ENCODE measurements at places on chromosomes 1 and 21.

DNA sequence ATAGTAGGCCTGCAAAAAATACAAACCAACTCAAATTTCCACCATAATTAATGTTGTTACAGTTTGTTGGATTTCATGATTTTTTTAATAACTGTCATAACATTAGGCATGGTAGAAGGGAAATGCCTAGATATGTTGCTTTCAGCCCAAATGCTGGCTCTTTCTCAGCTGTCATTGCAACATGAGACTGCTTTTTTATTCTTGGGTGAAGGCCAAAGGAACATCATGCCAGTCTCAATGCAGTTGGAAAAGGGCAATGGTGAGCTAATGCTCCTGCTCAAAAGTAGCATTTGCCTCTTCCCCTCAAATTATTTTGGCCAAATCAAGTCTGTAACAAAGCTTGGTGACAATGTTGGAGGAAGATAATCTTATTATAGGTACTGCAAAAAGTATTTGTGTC lies 877.7 kb upstream of the PRMT6 start:
- DNase-seq = no peak

DNA sequence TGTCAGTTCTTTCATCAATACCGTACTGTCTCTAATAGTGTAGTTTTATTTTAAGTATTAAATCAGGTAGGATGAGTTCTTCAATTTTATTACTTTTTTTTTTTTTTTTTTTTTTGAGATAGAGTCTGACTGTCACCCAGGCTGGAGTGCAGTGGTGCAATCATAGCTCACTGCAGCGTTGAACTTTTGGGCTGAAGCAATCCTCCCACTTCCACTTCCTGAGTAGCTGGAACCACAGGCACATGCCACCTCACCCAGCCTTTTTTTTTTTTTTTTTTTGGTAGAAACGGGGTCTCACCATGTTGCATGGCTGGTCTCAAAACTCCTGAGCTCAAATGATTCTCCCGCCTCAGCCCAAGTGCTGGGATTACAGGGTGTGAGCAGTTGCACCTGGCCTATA lies 44.3 kb downstream of the INAVA start:
- no peak for DNase-seq

- peak; percentile 51 for DNase-seq
Observed at GRCh38 chr1:152869808-152870419, 8.2 kb upstream of the SMCP start.

GRCh38 chr1:221487781-221488524 lies 253.9 kb downstream of the DUSP10 start:
- no peak for DNase-seq

GRCh38 chr1:43225168-43225567 lies 44.6 kb upstream of the TMEM125 start:
- DNase-seq = no peak

DNA sequence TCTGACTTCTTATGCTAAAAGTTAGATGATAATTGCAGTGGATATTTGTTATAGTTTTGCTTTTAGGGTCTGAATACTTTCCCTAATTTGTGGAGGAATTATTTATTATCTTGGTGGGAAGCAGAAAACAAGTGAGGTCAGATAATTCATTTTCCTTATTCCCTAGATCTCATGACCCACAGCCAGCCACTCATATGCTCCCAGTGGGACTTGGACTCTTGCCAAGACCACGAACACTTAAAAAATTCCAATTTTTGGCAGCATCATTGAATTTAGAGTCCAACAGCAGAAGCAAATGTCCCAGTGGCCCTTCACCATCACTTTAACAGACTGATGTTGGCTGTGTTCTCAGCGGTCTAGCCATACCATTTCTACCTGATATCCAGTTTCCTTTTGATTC lies 204.2 kb downstream of the HMCN1 start:
- DNase-seq = no peak

DNA sequence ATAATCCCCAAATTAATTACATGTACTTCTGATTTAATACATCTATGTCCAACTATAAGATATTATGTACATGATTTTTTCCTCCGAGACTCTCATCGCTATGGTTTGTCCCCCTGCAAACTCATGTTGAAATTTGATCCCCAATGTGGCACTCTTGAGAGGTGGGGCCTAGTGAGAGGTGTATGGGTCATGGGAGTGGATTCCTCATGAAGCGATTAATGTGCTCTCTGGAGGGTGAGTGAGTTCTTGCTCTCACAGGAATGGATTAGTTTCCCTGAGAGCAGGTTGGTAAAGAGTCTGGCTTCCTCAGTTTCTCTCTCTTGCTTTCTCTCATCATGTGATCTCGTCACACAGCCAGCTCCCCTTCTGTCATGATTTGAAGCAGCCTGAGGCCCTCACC lies 16.1 kb downstream of the HSF2BP start:
- DNase-seq = no peak

- DNase-seq = peak; percentile 23
Observed at GRCh38 chr1:212981025-212981495, 30.7 kb downstream of the VASH2 start.

DNA sequence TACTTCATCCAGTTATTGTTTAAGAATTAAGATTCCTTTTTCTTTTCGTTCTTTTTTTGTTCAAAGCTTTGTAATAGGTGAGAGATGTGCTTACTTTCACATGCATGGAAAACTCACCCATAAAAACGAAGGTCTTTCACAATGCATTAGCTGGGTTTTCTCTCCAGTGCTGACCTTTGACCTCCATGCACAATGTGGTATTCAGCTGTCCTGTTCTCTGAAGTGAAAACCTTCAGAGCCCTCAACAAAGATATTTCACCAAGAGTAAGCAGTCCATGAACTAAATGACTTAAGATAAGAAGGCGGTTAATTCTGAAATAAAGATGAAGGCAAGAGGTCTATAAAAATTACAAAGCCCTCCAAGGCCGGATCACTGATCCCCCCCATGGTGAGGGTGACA lies 77.1 kb upstream of the IPO9 start:
- DNase-seq = no peak

DNA sequence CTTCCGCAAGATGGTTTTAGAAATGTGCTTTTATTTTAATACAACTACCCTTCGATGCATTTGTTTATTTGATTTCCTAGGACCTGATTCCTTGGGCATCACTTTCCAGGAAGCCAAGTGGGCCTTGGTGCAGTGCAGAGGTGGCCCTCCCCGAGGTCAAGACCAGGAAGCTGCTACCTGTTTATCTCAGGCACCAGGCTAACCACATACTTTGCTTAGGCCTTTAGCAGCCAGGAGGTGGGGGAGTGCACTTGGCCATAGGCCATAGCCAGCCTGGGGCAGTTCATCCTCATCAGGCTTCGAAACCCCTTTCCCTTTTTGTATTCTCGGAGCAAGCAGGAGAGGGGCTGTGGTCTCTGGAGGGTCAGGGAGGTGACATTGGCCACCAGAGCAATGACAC lies 45.4 kb downstream of the SMYD2 start:
- DNase-seq = no peak

- DNase-seq = no peak
Observed at GRCh38 chr21:40531431-40532110, 315.4 kb downstream of the DSCAM start.

DNA sequence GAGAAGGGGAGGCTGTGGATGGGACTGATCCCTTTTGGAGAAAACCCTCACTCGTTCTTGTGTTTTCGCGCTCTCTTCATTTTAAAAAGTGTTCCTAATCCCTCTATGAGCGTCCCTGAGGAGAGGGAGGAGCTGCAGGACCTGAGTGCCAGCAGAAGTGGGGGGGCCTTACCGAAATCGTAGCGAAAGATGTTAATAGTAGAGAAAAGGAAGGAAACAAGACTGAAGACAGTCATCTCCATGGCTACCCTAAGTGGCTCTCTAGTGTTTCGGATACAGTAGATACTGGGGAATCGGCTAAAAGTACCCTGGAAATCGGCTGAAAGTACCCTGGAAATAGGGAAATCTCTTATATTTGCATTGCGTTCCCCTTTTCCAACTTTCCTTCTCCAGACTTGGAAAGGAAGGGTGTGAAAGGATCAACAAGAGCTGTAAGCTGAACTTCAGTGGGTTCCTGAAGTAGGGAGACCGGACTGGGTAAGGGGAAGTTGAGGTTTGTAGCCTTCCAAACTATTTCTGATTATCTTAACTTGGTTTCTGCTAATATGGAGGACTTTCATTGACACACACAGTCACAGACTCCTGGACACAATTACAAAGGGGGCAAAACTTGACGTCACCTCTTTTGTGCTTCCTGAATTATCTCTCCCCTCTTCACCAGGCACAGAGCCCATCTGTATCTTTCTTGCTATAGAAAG lies 486 bp upstream of the DSTYK start:
- DNase-seq = no peak

DNA sequence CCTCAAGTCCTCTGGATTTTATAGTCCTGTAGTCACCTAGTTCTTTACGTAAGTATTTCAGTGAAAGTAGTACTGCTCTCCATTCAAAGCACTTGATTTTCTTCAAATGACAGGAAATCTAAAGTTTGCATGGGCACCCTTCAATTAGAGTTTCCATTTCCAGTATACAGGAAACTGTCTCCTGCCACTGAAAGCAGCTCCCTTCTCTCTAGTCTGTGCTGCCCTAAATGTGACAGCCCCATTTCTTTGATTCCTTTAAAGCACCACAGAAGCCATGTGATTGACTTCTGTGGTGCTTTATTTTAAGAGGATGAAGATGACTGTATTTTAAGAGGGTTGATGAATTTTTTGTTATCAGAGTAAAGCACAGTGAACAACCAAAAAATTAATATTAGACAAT lies 226.1 kb downstream of the DNAH14 start:
- DNase-seq = no peak

DNA sequence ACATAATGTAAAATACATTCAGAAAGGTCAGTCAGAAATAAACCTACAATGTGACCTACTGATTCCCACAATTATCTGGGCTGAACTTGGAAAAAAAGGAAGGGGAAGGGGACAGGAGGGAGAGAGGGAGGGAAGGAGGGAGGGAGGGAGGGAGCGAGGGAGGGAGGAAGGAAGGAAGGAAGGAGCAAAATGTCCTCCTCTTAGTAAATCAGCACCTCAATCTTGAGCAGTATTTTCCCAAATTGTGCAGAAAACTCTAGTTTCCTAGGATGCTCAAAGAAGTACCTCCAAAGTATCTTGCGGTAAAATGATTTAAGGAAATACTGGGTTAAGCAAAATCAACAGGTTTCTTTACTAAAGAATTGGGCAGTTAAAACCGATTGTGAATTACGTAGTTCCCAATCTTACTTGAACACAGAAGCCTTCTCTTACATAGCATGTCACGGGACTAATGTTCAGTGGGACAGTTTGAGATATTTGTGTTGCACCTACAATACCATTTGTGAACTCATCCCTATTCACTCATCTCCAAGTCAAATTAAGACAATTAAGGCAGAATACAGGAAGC lies 51.0 kb upstream of the ASPM start:
- DNase-seq = no peak

DNA sequence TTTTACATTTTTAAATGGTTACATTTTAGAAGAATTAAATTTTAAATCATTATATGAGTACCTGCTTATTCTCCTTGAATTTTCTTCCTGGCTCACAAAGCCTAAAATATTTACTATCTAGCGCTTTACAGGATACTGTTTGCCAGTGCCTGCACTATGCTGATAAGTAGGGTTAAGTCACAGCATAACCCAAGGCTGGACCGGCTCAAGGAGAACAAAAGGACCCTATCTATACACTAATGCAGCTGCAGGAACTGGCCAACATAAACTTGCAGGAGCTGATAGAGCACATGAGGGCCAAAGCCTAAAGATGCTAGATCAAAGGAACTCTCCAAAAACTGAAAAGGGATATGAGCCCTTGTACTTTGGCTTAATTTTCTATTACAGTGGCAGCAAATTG lies 1086.9 kb upstream of the TMPRSS15 start:
- no peak for DNase-seq

DNA sequence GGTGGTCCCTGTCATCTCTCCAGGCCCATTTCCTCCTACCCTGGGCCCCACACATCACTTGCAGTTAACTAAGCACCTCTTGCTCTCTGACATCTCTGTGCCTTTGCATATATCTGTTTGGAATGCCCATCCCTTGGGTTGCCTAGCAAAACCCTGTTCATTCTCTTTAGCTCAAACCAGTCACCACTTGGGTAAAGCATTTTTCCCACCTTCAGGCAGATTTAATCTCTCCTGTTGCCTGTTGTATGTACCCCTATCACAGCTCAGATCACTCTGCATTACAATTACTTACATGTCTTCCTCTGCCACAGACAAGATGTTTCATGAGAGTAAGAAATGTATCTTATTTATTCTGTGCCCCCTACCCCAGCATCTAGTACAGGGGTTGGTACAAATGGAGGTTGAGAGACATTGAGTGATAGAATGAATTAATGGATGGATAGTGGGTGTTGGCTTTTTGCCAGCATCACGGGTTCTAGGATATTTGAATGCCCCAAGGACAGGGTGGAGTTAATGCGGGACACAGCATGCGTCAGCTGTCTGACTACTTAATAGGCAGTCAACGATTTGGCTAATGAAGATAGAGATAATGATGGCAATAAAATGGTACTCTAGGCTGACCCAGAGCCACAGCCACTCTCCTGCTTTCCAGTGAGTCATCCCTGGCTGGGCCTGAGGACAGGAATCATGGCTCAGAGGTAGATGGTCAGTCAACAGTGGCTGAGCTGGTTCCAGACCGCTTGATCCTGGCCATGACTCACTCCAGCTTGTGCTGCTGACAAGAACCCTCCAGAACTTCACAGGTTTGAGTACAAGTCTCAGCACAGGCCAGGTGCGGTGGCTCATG lies 6.5 kb downstream of the NR0B2 start:
- no peak for DNase-seq

GRCh38 chr1:157137408-157138219 lies 581 bp downstream of the ETV3 start:
- DNase-seq = no peak

- no peak for DNase-seq
Observed at GRCh38 chr1:233675893-233676292, 62.0 kb downstream of the KCNK1 start.

DNA sequence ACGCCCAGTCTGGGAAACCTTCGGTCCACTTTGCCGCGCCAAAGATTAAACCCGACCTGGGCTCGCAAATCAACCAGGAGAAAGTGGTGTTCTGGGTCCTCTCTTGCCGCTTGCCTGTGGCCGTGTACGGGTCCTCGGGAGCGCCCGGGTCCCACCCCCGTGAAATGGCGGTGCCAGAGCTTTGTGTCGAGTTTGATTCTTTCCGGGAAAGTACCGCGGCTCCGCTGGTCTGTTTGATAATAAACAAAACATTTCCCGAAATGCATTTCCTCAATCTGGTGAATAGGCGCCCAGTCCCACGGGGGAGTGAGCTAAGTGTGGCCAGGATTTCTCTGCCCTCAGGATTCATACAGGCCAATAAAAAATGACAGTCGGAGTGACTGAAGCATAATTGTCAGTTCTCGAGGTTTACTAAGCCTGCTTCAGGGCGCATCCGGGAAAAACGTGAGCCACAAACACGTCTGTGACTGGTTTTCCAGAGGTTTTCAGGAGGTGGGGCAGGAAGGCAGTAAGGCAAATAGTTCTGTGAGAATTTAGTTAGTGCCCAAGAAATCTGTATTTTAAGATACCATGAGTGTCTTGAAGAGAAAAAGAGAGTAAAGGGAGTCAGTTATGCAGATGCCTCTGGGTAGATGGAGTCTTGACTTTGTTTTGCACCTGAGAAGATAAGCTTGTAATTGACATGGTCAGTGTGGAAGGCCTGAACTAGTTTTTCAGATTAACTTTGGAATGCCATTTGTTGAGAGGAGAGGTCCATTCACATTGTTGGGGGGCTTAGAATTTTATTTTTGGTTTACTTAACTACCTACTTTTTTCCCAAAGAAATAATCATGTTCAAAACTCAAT lies 675 bp downstream of the IFNAR1 start:
- no peak for DNase-seq

Measured in SHP77 treated with DMSO at 0.1 percent for 48 hours (cell line).